Stimulated activated CD8-positive, alpha-beta memory T cell treated with anti-CD3 and anti-CD28 coated beads, Interleukin-2, amount 100 ng/mL, for 1 hour (primary cell): ENCODE measurements at places on chromosomes 12 and 14.
A peak's percentile ranks its signal among the peaks of the same experiment; 100 is the strongest.

DNA sequence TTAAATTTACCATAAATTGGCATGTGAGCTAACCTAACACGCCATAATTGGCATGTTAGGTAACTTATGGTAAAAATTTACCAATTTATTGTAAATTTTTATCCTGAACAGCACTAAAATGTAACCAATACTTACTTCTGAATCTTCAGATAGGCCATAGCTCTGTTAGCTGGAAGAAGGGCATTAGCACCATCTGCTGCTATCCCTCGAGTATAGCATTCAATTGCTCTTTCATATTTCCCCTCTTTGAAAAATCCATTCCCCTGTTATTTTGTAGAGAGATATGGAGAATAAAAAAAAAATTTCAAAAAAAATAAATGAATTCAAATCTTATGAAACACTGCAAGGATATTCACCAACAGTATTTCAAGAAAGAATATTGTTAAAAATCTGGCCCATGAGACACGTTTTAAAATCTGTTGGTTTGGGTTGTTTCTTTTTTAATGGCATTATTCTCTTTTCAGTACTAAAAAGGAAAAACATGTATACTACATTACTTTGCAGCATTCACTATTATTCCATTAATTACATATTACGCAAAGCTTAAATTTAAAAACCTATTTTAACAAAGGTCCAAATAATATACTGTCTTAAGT is 19.1 kb downstream of the RPAP3 start:
- no peak for DNase-seq

DNA sequence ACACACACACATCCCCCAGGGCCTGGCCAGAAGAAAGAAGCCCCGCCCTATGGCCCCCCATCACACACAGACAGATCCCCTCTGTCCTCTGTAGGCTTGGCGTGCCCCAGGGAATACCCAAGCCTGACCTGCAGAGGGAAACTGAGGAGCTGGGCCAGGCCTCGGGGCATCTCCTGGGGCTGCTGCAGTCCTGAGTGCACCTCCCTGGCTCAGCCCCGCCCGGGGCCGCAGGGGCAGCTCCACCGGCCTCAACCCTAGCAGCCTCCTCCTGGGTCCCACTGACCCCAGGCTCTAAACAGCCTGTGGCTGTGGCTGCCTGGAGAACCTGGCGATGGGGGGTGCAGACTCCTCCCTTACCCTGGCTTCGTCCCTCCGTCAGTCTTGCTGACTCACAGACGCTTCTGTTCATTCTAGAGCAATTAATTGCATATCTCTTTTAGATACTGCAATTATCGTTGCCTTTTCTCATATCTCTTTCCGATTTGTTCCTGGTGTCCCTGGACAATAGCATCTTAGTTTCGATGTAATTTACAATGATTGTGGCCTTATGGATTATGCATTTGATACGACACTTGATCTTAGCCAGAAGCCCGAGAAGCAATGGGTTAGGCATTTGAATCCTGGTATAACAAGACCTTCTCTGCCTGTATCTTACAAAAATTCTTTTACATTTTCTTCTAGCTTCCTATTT is 45.8 kb upstream of the EIF5 start:
- DNase-seq: no peak

GRCh38 chr12:18690653-18691052 is 47.2 kb downstream of the PLCZ1 start:
- no peak for DNase-seq

DNA sequence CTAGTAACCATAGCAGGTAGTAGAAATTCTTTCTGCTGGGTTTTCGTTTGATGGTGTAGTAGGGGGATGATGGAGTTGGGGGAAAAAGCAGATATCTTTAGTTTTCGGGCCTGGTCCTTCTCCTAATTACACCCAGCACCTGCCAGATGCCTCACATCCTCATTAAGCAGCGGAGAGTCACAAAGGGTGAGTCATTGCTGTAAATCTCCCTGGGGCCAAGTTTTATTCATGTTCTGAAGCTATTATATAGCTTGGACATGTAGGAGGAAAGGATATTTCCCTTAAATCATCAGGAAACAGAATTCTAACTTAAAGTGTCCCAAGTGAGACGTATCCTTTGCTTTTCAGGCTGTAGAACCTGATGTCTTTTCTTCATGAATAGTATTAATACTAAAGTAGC is 4.9 kb upstream of the NECAP1 start:
- no peak for DNase-seq

- DNase-seq: no peak
These were observed 103.7 kb downstream of the TBX3 start for GRCh38 chr12:114580306-114580705.

- DNase-seq: no peak
These were observed 34.1 kb downstream of the ITGA7 start for GRCh38 chr12:55673638-55674037.

DNA sequence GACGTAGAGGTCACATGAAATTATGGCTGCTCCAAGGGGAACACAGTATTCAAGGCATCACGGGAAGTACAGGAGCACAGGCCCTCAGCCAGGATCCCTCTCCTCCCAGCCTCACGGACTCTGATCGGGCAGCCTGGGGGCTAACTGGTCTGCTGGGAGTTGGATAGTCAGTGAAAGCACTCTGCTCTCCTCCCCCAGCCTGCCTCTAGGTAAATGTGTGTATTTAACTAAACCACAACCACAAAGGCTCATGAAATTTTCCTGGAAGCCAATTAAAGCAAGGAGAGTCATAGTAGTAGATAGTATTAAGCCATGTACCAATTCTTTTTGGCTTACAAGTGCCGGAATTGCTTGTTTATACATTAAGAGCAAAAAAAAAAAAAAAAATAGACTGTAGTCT is 254.3 kb downstream of the MSRB3 start:
- DNase-seq: no peak

DNA sequence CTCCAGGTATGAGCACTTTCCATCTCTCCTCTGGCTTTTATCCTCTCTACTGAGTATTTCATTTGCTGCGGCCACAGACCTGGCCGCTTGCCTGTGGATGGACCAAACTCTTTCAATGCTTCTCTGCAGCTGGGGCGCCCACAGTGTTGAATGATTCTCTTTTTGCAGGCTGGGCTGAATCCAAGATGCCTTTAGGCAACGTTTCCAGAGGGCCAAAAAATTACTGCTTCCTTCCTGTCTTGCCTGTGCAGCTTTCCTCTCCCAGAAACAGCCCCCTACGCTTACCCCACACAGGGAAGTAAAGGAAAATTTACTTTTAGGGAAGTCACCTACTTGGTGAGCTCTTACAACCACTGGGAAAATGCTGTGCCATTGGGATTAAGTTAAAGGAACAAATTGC is 55.6 kb upstream of the JDP2 start:
- DNase-seq: no peak

DNA sequence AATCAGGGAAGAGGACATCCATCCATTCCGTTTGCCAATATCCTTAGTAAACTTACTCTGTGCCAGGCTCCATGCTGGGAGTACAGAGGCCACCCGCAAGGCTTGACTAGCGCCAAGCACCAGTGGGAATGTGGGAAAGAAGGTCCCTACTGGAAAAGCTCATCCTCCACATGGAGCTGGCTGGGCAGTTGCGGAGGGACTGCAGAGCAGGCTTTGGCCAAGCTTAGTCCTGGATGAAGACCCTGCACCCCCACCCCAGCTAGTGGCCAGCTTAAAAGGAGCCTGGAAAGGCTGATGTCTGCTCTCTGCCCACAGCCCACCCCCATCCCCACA is 22.4 kb upstream of the EIF2B2 start:
- DNase-seq: no peak

DNA sequence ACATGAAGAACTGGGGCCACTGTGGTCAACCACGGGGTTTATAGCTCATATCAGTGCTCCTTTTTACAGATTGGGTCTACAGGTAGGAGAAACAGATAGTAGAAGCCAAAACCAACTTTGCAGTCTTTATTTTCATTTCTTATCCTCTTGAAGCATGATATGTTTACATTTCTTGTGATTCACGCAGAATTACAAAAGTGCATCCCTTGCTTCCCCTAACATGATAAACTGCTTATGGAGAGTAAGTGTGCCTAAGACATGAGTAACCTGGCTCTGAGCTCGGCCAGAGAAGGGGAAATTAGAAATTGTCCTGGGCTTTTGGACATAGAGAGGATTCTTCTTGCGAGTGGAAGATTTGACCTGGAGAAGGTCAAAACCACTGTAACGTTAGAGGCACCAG is 18.4 kb downstream of the PWP1 start:
- no peak for DNase-seq

DNA sequence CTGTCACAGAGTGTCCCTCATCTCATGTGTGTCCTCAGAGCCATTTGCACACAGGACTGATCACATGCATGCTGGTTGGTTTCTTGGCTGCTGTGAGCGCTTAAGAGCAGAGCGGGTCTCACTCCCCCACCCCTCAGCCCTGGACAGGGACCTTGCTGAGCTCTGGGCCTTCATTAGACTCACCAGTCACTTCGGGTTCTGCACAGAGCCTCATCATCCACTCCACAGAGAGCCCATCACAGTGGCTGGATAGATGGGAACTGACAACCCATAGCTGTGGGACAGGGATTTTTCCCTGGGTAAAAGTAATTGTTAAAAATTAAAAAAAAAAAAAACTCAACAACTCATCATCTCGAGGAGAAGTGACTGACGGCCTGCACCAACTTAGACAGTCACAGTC is 8.2 kb downstream of the GLRX5 start:
- no peak for DNase-seq

- no peak for DNase-seq
These were observed at the start of gene SDSL for GRCh38 chr12:113422030-113422885. SDSL (plus strand) TSS chr12:113422380; CDS start chr12:113427983, 5,603 bp downstream.

GRCh38 chr14:100748944-100749343 is 22.3 kb downstream of the DLK1 start:
- no peak for DNase-seq

DNA sequence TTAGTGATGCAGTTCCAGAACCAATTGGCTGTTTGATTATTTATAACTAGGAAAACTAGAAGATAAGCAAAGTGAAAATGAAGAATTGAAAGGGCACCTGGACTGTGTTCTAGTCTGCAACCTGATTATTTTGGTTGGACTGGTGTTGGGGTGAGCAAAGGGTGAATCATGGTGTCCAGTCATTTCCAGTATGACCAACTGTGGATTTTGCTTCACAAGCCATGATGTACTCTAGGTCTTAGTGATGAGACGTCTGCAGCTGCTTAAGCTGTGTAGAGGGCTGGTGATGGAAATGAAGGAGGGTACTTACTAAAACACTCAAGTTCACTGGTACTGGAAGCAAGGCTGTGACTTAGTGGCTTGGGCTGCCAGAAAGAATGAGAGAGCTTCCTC is 193.2 kb upstream of the FRMD6 start:
- DNase-seq: no peak

- DNase-seq: no peak
These were observed 32.4 kb upstream of the TMED10 start for GRCh38 chr14:75208843-75209242.

GRCh38 chr14:73472185-73473114 is 14.1 kb upstream of the NUMB start:
- DNase-seq: no peak

DNA sequence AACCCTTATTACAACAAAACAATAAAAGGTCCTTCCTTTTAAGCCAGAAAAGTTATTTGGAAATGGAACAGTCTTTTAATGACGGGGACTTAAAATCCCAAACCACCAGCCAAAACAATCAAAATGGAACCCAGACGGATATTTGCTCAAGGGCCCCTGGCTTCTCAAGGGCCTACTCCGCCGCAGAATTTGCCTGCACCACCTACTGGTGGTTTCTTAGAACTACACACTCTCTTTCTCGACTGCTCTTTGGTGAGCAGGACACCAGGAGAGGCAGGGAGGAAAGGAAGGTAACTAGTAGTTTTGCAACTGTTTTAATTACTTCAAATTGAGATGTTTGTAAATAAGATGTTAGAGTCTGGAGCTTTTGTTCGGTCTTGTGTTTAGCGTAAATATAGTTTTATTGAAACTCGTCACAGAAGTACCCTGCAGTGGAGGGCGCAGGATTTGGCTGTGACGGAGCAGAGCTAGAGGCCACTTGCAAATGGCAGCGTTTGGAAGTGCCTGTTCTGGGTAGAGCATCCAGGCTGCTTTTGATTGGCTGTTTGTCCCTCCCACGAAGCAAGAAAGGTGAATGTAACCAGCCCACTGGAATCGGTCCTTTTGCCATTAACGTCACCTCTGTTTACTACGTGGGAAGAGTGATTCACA is 238.5 kb downstream of the CACNA1C start:
- DNase-seq: no peak

- DNase-seq: no peak
These were observed 11.7 kb downstream of the CINP start for GRCh38 chr14:102351023-102351422.

DNA sequence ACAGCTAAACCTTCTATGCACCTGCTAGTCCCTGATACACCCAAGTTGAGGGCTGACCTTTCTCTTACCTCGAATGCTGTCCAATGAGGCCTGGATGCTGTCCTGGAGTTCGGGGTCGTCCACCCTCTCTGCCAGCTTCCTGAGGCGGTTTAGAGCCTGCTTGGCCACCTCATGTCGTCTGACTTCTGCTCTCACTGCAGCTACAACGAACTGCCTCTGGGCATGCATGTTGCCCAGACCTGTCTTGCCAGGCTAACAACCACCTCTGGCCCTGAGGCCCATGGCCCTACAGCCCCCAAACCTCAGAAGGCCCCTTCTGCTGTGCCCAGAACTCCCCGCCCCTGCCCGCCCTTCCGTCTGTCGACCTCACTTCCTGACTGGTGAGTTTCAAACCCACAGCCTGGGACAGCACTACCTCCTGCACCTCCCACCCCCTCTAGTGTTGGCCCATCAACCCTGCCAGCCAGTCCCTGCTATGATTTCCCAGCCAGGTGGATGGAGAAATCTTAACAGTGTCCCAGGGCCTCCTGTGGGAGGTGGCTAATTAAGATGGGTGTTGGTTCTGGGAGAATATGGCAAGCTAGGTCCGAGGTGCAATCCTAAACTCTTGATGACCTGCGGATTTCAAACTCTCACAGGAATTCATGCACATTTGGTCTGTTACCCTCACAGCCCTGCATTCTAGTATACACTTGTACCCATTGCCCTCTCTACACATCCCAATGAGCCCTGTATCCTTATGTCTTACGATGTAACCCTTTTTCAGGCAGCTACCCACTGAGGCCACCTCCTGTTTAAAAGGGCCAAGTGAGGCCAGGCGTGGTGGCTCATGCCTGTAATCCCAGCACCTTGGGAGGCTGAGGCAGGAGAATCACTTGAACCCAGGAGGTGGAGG is 2.7 kb upstream of the TSPAN31 start:
- DNase-seq: peak; percentile 46

- no peak for DNase-seq
These were observed 228.2 kb upstream of the PWP1 start for GRCh38 chr12:107457362-107457935.

DNA sequence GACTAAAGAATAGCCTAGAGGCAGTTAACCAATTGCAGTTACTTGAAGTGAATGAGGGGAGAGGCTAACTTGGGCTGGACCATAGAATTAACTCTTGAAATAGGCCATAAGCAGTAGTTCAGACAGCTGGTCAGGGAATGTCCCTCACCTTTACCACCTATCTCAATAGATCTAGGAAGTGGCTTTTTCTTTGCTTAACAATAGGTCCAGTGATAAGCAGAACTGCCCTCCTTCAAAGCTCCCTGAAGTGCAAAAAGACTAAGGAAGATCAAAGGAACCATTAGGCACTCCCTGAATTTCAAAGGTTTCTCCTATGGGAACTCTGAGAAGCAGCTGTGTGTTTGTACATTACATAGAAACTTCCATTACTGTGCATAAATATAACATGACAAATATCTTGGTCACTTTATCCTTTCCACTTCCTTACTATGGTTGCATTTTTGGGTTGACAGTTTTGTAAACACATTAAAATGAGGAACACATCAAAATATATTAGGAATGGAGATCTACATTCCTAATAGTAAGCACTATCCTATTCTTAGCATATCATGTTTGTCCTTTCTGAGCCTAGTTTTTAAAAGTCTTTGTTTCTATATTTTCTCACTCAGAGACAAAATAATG is 7.2 kb upstream of the NAA30 start:
- DNase-seq: no peak

- no peak for DNase-seq
These were observed 141.2 kb downstream of the PPFIA2 start for GRCh38 chr12:81617915-81618314.
